ENCODE measurements at places on chromosomes 5 and 9.

DNA sequence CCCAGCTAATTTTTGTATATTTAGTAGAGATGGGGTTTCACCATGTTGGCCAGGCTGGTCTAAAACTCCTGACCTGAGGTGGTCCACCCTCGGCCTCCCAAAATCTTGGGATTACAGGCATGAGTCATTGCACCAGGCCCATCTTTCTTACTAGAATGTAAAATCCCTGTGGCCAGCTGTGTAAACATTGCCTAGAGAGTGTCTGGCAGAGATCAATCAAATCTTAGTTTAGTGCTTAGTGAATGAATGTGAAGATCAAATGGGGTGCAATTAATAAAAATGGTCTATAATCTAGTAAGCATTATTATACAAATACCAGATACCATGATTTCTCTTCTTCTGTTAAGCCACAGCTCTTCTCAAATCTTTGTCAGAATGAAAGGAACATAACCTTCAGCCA lies 289.9 kb downstream of the KCTD16 start:
- DNase-seq, result no peak

- DNase-seq, result peak; percentile 8
These were observed 70.4 kb upstream of the CTSV start for GRCh38 chr9:97109194-97109811.

DNA sequence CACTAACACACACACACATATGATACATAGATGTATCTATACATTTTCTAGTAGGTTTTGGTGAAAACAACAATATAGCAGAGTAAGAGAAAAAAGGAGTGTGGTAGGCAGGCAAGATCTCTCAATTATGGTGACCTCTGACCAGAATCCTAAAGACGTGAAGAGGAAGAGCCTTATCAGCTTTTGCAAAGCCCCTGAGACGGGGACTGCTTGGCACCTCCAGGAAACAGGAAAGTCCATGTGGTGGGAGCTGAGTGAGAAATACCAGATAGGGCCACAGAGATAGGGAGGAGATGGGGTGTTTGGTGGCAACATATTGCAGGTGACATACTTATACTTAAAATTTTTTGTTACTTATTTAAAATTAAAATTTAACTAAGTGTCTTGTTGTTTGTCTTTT lies 39.9 kb upstream of the CTXN3 start:
- no peak for DNase-seq

GRCh38 chr5:75363111-75363510 lies 26.1 kb downstream of the HMGCR start:
- DNase-seq, result no peak

- no peak for DNase-seq
These were observed 141.6 kb downstream of the GHR start for GRCh38 chr5:42564689-42565356.

GRCh38 chr5:134846641-134846960 lies 833 bp downstream of the C5orf24 start:
- DNase-seq, result no peak

GRCh38 chr5:92887254-92887653 lies 693.8 kb downstream of the NR2F1-AS1 start:
- DNase-seq, result no peak

DNA sequence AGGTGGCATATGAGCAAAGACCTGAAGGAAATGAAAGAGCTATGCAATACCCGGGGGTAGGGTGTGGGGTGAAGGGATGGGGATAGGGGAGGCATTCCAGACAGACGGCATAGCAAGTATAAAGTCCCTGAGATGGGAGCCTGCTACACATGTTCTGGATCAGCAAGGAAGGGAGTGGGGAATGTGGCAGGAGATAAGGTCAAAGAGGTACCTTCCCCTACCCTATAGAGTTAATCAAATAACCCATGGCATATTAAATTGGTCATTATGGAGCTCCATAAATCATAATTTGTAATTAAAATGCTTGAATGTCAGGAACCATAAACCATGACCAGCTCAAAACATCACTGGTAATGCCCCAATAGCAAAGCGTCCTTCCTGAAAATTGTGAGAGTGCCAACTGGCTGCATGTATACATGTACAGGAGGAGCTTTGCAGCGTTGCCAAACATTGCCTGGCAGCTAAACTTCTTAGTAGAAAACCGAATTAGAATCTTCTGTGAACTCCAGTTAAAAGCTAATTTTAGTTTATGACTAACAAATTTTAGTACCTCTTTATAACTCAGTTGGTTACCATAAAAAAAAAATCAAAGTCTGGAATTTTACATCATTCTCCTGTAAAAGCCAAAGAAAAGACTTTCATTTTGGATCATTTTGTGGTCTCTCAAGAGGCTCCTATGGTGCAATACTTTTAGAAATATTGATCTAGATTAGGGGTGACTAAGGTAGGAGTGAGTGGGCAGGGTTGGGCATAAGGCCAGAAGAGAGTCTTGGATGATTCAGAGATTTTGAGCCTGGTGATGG lies 4.7 kb downstream of the DNAI1 start:
- no peak for DNase-seq

GRCh38 chr9:27022920-27023319 lies 17.4 kb upstream of the LRRC19 start:
- no peak for DNase-seq

DNA sequence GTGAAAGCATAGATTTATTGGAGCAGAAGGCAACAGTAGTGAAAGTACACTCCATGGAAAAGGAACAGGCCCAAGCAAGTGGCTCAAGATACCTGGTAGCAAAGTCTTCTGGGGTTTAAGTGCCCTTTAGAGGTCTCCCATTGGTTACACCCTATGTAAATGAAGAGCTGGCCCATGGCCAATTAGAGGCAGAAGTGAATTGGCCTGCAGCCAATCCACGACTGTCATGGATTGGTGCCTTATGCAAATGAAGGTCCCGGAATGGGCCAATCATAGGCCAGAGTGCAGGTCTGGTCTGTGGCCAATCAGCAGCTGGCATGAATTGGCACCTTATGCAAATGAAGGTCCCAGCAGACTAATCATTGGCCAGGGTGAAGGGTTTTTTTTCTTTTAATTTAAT lies 64.2 kb upstream of the PCSK5 start:
- no peak for DNase-seq

- DNase-seq, result no peak
These were observed 30.1 kb upstream of the HAPLN1 start for GRCh38 chr5:83750749-83751148.

- no peak for DNase-seq
These were observed at the start of gene C5orf52 for GRCh38 chr5:157670662-157671591. Gene C5orf52 (plus strand): TSS chr5:157671533. CDS start chr5:157671615, 82 bp downstream.

DNA sequence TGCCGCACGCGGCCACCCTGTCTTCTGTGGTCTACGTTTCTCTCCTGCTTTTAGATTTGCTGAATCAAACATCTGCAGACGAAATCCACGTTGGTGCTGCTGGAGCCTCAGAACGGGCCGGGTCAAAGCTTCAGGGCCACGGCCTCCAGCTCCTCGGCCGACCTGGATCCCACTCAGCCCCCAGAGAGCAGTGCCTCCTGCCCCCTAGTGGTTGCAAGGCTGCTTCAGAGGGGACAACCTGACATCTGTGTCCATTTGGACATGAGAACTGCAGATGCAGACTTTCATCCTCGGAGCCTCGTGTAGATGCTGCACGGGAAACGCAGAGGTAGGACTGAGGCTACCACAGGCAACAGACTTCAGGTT lies 23.0 kb upstream of the SLC6A3 start:
- DNase-seq, result no peak
